ENCODE measurements at places on chromosomes 11 and 22. TPM values are rescaled to one million over a fixed set of nuclear protein-coding genes. Genes with fewer than 3 reads are reported as not detected.

DNA sequence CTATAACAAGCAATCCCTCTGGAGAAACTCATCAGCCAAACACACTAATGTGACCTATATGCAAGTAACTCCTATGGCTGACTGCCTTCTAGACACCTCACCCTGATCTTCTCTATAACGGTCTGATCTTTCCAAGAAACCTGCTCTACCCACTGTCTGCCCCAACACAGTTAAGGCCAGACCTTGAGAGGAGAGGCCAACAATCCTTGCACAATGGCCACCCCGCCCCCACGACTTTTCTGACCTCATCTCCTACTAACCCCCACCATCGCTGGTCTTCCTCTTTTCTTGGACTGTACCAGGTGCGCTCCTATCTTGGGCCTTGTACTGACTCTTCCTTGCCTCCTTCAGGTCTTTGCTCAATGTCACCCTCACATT, 12.5 kb downstream of the HIRA start:
- no peak for DNase-seq
- no peaks in the 10 kb centered on the region for H3K36me3 ChIP-seq
- no peak overlapping the region for H3K4me3 ChIP-seq
- H3K27ac ChIP-seq = no peak overlapping the region
- H3K27me3 ChIP-seq = no peaks in the 10 kb centered on the region

The RIN1 gene
- total RNA-seq = 13.4 TPM

- no peaks in the 10 kb centered on the region for H3K36me3 ChIP-seq
- H3K4me1 ChIP-seq = no peaks in the 10 kb centered on the region
- H3K4me3 ChIP-seq = no peak overlapping the region
- DNase-seq = peak; percentile 61
Observed at GRCh38 chr11:2837096-2837601, 48.4 kb downstream of the CDKN1C start.

DNA sequence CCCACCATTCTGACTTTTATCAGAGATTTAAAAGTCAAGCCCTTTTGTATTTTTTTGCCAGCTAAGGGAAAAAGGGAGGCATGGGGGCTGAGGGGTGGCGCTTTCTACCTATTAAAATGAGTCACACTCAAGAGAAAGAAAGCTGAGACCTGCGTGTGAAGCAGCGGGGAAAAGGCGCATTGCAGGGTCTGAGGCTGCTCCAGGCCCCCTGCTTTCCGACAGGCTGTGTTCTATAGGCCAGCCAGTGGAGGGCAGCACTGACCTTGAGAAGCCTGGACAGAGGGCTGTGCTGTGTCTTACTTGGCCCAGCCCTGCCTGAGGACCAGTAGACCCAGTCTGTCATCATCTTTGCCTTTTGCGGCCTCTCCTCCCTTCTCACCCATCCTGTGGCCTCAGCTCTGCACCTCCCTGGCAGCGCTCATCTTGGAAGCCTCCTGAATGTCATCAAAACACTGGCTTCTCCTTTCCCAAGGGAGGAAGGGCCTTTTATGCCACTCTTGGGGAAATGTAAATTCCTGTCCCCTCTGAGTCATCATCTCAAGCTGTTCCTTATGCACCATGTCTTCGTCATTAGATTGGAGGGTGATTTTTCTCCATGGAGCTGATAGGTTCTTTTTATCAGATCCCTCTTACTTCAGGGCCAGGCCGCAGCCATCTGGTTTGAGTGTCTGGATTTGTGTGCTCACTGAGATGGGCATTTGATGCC, 12.6 kb upstream of the MAPK8IP1 start:
- H3K27me3 ChIP-seq = no peaks in the 10 kb centered on the region
- no peak for DNase-seq
- no peaks in the 10 kb centered on the region for H3K36me3 ChIP-seq
- H3K27ac ChIP-seq = no peak overlapping the region

GRCh38 chr22:31561238-31561887, 65.0 kb downstream of the SFI1 start:
- no peak overlapping the region for H3K27ac ChIP-seq
- H3K27me3 ChIP-seq = no peaks in the 10 kb centered on the region
- H3K4me3 ChIP-seq = no peak overlapping the region
- H3K36me3 ChIP-seq = no peaks in the 10 kb centered on the region

GRCh38 chr22:50184902-50185374, 775 bp upstream of the TRABD start:
- H3K27me3 ChIP-seq = no peaks in the 10 kb centered on the region
- peak overlapping the region; percentile 44 for H3K4me3 ChIP-seq
- H3K27ac ChIP-seq = no peak overlapping the region
- H3K4me1 ChIP-seq = peaks cover 25% of the 10 kb centered on the region
- DNase-seq = no peak

DNA sequence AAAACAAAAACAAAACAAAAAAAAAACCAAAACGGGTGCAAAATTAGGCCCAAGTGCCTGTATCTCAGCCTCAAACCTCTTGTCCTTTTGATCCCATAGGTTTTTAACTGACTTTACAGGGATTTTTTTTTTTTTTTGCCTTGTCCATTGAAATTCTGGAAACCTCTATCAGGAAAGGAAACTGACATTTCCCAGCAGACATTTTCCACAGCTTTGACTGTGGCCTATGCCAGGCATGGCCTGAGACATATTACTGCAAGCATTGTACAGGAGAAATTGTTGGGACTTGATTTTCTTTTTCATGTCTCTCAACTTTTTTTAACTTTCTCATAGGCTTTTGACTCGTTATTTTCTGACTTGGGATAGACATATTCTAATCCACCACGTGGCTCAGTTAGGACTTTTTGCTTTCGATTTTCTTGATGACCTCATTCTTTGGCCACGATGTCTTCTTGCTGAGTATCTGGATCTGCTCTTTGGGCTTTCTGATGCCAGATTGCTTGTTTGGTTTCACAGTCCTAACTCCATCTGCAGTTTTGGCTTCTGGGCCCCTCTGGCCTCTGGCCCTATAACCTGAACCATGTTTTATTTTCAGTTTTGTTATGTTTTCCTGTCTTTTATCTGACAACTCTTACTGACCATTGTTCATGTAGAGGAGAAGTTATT, 336.1 kb upstream of the C11orf87 start:
- no peaks in the 10 kb centered on the region for H3K36me3 ChIP-seq
- H3K27ac ChIP-seq = no peak overlapping the region
- no peak for DNase-seq
- no peak overlapping the region for H3K4me3 ChIP-seq
- H3K4me1 ChIP-seq = no peaks in the 10 kb centered on the region

The LRRC74B gene
- not detected for total RNA-seq

The ANO1 gene
- total RNA-seq = 72.6 TPM

Measured in uterus (tissue), 4 donors.